Epithelial cell of prostate (primary cell): ENCODE measurements at places on chromosomes 5 and 9.

- no peak for DNase-seq
These were observed 93.1 kb upstream of the TBCA start for GRCh38 chr5:77869116-77869798.

DNA sequence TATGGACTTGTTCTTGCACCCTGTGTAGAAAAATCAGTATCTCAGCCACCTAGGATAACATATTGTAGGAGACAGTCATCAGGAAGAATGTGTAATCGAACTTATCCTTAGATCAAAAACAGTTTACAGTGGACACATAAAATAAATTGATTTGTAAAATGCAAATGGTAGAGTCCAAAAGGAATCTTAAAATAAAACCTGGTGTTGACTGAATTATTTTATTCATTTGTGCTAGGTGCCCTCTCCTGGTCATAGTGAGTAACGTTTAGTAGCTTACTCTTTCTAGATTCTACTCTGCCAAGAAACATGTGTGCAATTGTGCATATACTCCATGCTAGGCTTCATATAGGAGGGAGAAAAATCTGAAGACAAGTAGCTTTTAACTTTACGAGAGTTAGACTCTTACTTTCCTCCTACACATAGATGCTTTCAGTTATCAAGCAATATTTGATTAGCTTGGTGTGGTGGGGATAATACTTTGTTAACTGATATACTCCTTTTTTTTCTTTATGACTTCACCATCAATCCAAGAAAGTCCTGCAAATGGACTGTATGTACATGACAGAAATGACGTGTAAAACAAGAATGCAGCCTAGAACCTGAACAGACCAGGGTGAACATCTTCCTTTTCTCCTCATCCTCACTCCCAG is 23.7 kb upstream of the LOX start:
- DNase-seq = no peak

DNA sequence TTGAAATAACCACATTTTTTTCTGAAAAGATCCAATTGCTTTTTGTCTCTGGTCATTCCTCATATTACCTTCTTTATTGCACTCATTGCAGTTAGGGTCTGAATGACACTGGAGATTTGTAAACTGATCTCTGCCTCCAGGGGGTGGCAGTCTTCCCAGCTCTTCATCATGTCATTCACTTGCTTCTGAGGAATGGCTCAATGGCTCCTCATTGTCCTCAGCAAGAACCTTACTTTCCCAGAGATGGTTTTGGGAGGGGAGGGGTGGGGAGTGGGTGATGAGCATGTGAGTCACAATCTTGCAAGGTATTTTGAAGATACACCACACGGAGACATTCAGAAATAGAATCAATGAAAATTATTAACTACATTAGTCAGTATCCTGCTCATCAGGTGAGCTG is 159.8 kb upstream of the GAS1 start:
- peak; percentile 64 for DNase-seq

- DNase-seq = no peak
These were observed 61.0 kb downstream of the RALGPS1 start for GRCh38 chr9:126975327-126976220.

DNA sequence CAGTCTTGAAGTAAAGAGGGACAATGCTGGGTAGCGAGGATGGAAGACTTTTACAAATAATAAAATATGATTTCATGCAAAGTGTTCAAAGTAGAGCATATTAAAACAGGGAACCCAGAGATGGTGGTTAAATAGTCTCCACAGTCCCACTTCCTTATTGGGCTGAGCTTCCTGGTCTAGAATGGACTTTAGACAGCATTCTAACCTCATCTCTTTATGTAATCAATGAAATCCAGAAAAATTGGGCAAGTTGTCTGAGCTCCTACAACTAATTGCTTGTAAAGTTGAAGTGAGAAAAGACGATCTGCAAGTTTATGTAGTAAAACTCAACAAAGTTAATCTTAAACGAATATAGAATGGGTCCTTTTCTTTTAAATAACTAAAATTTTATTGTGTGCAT is 328.9 kb downstream of the PJA2 start:
- no peak for DNase-seq
